ENCODE measurements at places on chromosomes 2 and 18.

GRCh38 chr2:86134709-86135108, 28.7 kb downstream of the PTCD3 start:
- DNase-seq = no peak

- DNase-seq = no peak
Observed at GRCh38 chr2:41207578-41207977, 755.7 kb upstream of the SLC8A1 start.

DNA sequence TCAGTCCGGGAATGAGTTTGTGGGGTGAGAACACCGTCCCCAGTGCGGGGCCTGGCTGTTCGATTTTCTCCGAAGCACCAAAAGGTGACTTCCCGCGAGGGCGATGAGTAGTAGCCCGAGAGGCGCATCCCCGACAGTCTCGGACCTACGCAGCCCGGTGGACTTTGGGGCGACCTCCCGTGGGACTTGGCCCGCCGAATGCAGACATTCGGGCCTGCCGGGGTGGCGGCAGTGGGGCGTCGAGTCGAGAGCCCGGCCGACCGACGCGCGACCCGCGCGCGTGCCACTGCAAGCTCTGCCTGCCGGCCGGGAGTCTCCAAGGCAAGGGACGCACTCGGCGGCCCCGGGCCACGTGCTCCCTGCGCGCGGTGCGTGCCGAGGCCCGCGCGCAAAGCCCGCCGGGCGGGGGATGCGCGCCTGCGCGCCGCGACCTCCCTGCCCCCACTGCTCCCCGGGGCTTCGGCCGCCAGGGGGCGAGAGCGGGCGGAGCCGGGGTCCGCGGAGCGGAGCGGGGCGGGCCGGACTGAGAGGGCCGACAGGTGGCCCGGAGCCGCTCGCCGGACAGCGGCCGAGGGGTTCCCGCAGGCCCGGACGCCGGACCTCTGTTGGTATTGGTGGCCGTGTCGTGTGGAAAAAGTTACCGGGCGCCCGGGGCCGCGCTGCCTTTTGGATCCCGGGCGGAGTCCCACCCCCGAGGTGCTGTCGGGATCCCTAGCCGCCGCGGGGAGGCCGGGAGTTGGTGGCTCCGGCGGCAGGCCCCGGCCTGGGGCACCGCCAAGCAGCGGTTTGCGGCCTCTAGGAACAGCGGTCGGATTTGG, 1.9 kb downstream of the PTMA start:
- DNase-seq = peak; percentile 87

DNA sequence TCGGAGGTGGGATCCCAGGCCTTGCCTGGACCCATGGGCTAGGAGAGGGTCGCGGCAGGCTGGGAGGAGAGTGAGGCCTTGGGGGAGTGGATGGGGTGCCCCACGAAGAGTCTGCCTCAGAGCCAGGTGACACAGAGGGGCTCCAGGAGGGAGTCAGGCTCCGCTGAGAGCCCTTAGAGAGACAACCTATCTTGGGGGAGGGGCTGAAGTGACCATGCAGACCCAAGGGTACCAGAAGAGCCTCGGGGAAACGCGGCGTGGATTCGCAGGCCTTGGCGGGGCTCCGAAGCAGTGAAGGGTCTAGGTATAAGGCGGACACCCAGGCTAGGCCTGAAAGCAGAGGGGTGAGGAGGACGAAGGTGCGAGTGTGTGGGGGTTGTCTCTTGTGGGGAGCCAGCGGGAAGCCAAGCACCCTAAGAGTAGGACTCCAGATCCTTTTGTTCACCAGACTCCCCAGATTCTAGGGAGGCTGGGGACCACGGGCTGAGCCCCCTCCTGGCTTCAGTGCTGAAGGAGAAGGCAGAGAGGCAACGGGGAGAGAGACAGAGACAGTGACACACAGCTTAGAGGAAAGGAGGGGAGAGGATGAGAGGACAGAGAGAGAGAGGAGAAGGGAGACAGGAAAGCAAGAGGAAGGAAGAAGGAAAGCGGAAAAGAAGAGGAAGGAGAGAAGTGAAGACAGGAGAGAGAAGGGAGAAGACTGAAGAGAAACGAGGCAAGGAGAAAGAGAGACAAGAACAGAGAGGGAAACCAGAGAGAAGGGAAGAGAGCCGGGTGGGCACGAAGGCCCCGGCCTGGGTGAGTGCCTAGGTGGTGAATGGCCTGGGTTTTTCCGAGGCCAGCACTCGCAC, 1.1 kb upstream of the HOXD11 start:
- DNase-seq = no peak

Data from CD4-positive, alpha-beta T cell treated with Interleukin-4 for 1 hour (primary cell).